ENCODE measurements at places on chromosomes 6 and 20. TPM values are rescaled to one million over a fixed set of nuclear protein-coding genes. Genes with fewer than 3 reads are reported as not detected.

The MUC21 gene
- not detected for polyA plus RNA-seq

GRCh38 chr20:23106271-23106851 is 20.2 kb upstream of the CD93 start:
- no peak for DNase-seq

GRCh38 chr20:50336661-50337060 is 146.0 kb downstream of the CEBPB start:
- no peak for DNase-seq

The FRMD1 gene
- polyA plus RNA-seq = not detected

The SLC17A3 gene
- 5.3 TPM for polyA plus RNA-seq

The DEFB132 gene
- polyA plus RNA-seq = not detected

DNA sequence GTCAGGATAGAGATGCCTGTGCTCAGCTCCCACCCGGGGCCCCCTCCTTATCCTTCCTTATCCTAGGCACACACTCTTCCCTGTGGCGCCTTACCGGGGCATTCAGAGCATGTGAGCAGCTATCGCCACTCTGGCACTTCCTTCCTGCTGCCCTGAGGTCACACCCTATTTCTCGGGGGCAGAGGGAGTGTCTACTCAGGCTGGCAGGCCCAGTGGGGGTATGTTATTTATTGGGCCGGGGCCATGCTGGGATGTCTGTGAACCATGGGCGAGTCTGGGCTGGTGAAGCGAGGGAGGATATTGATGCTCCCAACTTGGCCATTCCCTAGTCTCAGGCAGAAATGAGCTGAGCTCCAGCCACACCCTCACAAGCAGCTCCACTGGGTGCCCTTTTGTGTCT is 3.9 kb upstream of the LY6G6D start:
- no peak for DNase-seq

DNA sequence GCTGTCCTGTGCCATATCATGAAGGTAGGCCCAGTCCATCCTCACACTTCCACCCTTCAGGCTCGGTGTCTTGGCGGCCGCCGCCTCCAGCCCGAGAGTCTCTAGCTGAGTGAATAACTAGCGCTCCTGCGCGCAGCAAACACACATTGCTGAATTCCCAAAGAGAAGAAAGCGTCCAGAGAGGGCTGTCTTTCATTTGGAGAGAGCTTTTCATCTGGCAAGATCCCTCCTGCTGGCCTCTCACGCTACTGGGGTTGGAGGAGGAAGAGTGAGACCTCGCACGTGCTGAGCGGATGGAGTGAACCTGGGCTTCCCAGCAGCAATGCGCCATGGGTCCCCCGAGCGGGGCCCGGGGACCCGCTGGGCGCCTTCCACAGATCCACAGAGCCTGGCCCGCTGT is 73.2 kb downstream of the NCR2 start:
- DNase-seq = no peak

The NKAIN2 gene
- not detected for polyA plus RNA-seq

- no peak for DNase-seq
Measured at GRCh38 chr20:6530779-6531315, 236.6 kb upstream of the BMP2 start.

DNA sequence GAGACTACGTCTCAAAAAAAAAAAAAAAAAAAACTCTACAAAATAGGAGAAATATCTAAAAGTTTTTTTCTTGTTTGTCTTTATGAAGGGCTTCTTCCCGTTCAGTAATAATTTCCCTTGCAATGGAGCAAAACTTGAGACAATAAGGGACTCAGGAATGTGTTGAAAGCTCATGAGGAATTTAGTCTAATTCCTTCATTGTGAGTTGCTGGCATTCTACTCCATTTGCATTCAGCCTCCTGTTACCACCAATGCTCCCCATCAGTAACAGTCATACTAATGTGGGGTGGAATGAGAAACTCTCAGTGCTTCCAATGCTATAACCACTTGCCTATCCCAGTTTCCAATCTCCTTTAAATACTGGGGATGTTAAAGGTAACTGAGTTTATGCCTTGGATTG is 576.7 kb upstream of the AGPAT4 start:
- no peak for DNase-seq

DNA sequence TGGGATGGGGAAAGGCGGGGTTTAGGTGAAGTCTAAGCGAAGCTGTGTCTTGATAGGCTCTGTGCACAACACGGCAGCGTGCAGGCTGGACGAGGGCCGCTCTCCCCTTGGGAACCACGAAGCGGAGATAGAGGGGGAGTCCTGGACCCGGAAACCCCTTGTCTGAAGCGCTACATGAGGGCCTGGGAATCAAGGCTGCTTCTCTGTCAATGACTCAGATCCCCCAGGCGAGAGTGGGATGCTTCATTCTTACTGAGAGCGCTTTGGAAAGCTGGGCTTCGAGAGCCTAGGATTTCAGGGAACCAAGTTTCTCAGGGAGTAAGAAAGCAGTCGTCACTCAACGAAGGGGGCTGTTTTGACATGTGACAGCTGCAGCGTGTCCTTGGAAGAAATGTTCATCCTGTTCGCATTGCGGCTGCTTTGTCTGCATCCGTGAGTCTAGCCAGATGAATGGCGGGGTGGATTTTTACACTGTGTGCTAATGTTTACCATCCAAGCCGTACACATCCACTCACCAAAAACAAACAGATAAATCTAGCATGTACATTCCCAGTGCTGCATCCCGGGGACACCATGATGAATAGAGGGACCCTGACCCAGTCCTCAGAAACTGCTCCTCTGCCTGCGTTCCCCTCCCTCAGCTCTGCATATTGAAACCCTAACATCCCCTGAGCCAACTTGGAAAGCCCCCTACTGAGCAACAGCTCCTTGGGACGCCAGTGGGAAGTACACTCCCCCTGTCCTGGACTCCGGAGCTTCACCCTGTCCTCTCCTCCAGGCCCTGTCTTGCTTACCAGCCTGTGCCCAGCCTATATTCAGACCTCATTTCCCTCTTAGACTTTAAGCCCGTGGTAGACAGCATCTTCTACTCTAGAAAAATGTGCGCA is 24.5 kb upstream of the RTF2 start:
- no peak for DNase-seq

The LST1 gene
- not detected for polyA plus RNA-seq

- DNase-seq = no peak
Measured at GRCh38 chr6:31143148-31143547, 4.3 kb upstream of the PSORS1C2 start.
